AG08396 (cell line): ENCODE measurements at places on chromosomes 4 and X.

DNA sequence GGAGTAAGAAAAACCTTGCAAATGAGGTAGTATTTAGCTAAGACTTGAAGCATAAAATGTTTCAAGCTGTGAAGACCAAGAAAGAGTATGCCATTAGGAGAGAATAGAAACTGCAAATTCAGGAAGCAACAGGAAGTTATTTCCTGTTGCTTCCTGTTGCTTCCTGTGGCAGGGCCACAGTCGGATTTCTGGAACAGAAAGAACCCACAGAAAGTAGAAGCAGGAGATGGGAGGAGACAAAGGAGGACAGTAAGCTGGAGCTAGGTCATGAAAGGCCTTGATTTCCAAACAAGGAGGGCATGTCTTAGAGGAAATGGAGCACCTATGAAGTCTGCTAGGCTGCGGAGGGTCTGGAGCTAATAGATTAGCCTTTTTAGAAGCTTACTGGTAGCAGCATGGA lies 17.2 kb downstream of the ASB11 start:
- DNase-seq: no peak

GRCh38 chrX:44011506-44011905 lies 38.3 kb upstream of the NDP start:
- no peak for DNase-seq

- DNase-seq: no peak
Observed at GRCh38 chr4:155307731-155308277, 69.0 kb downstream of the MAP9 start.

GRCh38 chr4:132313852-132314251 lies 835.2 kb upstream of the PCDH10 start:
- no peak for DNase-seq

GRCh38 chr4:105970371-105970770 lies 75.1 kb downstream of the NPNT start:
- DNase-seq: no peak

GRCh38 chr4:188190461-188190860 lies 51.2 kb downstream of the TRIML1 start:
- no peak for DNase-seq

GRCh38 chrX:110425222-110426154 lies 66.8 kb downstream of the RTL9 start:
- DNase-seq: no peak

GRCh38 chrX:12958059-12958458 lies 16.9 kb upstream of the TMSB4X start:
- DNase-seq: no peak
